ENCODE measurements at places on chromosomes 11 and 22.

DNA sequence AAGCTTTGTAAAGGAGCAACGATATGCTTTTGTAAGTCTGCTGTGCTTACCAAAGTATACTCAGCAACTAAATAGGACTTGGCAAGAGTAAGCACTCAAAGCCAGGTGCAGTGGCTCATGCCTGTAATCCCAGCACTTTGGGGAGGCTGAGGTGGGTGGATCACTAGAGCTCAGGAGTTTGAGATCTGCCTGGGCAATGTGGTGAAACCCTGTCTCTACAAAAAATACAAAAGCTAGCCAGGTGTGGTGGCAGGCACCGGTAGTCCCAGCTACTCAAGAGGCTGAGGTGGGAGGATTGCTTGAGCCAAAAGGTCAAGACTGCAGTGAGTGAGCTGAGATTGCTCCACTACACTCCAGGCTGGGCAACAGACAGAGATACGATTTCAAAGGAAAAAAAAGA is 67.5 kb downstream of the PAK1 start:
- DNase-seq: no peak

GRCh38 chr22:50505276-50505775 is 2.2 kb downstream of the LMF2 start:
- DNase-seq: no peak

DNA sequence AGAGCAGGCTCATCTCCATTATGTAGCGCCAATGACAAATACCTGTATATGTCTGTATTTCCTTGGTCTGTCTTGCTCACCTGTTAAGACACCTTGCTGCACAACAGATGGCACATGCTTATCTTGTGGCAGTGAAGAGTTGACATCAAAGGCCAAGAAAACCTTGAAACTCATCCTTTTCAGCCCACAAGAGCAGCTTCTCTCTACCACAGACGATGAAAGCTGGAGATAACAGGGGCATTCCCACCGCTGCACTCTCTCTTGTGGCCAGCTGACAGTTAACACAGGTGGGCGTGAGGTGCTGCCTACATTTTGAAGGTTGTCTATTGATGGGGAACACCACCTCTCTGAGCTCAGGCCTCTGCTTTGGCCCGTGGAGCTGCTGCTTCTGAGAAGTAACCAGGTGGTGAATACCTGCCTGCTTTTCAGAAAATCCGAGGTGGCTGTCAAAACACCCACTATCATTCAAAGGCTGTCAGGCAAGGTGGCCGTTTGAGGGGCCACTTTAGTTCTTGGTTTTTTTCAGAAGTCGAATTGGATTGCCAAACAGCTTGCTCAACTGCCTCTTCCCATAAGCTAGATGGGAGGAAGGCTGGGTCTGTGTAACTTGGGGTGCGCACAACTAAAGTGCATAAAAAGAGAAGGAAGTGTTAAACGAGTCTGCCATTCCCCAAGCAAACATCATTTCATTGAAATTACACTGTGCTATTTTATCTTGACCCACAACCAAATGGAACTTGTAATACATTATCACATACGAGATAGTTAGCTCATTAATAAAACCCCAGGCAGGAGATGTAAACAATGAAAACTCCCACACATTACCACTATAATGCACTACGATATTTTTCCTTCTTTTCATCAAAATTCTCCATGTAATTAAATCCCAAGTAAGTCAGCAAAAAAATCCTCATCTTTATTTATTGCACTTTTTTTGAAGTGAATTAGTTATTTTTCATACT is 87.1 kb upstream of the RAG2 start:
- no peak for DNase-seq

GRCh38 chr11:27552341-27552740 is 45.8 kb upstream of the LIN7C start:
- no peak for DNase-seq

DNA sequence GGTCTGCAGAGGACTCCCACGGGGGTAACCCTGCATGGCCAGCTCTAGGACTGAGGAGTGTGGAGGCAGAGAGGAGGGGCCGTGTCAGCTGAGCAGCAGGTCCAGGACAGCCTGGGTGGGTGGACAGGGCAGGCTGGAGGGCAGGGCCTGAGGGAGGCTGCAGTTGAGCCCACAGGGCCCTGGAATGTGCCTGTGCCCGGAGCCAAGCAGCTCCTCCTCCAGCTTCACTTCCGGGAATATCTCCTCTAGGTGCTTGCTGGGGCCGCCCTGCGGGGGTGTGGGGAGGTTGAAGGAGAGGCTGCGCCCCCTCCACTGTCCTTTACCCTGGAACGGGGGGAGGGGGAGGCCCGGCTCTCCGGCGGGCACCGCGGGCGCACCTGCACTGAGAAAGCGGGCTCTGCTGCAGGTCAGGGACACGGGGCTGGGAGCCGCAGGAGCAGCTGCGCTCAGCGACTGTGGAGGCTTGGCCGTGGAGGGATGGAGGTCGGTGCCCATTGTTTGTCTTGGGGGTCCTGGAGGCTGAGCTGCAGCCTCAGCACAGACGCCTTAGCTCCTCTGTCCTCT is 1293.2 kb downstream of the BRD1 start:
- no peak for DNase-seq

DNA sequence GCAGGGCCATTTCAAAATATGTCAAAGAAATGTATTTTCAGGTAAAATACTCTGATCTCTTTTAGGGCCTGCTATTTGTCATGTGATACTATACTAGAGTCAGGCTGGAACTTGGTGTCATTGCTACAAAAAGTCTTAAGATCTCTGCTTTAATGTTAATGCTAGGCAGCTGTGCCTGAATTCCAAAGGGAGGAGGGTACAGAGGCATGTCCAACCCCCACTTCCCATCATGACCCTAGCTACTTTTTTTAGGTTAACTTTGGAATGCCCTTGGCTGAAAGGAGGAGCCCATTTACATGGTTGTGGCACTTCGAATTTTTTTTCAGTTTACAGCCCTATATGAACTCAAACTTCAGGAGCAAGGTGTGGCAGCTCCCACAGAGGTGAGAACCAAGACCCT is 58.1 kb downstream of the OSBP2 start:
- no peak for DNase-seq

DNA sequence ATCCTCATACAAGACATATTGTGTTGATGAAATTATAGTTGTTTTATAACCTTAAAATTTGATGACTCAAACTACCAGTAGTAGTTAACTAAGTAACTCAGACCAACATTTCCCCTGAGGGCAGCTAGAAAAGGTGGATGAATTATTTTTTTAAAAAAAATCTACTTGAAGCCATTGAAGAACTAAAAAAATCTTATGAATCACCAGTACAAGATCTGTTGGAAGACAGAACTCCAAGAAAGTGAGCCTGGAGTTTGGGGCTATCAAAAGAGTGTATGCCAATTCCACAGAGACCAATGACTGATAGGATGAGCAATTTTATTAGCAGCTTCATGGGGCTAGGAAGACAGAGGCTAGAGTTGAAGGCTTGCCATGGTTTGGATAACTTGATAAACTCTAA is 72.4 kb downstream of the CYP2R1 start:
- no peak for DNase-seq

DNA sequence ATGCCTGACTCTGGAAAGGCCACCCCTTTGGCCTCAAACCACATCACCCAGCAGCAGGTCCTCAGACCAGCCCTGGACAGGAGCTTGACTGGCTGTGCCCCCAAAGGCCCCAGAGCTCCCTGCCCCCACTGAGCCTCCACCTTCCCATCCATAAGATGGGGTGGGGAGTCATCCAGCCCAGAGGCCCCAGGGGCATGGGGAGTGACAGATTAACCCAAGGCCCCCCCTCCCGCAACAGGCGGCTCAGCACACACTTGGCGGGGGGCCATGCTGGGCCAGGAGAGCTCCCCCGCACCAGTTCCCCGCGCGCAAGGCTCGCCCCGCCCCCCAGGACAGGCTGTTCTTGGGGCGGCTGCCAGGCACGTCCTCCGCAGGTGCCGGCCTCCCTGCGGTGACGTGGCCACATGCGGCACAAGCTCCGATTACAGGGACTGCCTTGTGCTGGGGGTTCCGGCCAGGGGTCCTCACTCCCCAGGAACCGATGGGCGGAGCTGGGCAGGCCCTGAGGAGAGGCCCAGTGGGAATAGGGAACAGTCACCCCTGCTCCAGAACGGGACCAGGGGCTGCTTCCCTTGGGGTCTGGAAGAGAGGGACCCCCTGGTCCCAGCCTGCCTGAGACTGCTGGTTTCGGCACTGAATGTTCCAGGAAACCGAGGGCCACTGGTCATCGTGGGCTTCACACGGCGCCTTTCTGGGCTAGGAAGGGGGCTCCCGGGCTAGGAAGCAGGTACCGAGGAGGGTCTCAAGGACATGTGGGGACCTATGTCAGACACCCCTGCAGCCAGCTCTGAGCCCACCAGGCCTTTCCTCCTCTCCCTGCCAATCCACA is 5.1 kb upstream of the CDKN1C start:
- DNase-seq: no peak

DNA sequence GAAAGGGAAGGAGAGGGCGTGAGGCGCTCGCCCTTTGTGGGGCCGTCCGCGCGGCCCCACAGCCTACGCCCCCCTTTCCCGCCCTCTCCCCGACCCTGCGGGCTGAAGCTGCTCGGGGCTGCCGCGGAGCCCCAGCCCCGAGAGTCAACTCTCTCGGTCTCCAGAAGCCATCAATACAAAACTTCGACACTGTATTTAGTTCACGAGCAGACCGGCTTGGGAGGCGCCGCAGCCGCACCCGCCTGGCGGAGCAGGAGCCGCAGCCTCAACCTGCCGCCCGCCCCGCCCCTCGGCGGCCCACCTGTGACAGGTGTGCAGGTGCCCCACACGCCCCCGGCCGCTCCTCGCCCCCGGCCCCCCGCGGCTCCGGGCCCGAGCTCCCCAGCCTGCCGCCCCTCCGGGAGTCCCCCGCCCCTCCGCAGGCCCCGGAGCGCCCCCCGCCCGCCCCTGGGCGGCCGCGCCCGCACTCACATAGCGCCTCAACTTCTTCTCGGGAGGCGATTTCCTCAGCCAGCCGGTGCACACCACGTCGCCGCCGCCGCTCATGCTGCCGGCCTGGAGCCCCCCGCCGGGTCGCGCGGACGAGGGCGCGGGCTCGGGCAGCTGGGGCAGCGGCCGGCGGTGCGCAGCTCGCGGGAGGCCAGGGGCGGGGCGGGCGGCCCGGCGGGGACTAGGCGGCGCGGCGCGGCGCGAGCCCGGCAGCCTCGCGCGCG is at the start of gene GAB2:
GAB2 (minus strand) TSS at position 646 of the 713 bp plus-strand sequence; CDS start at position 546, 100 bp downstream.
- DNase-seq: no peak

DNA sequence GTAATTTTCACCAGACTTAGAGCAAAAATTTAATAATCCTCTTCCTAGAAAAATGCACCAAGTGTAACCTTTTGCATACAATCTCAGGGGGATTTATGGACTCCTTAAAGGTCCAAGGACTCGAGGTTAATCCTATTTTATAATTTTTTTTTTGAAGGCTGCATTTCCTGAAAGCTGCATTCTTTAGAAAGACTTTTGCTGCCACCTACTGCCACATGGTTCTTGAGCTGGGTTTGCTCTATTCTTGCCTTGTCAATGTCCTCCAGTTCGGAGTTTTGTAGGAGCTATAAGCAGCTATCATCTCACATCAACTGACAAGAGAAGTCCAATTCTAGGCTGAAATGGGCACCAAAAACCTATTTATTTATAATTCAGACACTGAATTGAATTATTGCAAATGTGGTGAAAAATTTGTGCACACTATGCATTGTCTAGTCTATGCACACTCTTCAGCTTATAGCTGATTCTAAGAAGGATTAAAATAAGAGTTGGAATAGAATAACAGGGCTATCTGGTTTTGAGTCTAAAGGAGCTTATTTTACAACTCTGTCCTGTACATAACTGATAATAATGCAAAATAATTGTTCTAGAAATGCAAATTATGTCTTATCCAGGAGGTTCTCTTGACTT is 31.3 kb downstream of the TRAF6 start:
- DNase-seq: no peak

DNA sequence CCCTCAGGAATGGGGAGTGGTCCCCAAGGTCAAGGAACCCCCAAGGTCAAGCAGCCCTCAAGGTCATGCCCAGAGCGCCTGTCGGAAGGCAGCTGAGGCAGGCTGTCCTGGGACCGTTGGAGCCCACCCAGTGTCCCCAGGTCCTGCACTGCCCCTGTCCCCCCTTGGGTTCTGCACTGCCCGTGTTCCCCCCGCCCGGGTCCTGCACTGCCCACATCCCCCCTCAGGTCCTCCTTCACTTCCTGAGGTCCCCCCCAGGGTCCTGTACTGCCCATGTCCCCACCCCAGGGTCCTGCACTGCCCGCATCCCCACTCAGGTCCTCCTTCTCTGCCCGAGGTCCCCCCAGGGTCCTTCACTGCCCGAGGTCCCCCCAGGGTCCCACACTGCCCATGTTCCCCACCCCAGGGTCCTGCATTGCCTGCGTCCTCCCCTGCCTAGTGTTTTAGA is 1073.0 kb downstream of the BRD1 start:
- DNase-seq: no peak

DNA sequence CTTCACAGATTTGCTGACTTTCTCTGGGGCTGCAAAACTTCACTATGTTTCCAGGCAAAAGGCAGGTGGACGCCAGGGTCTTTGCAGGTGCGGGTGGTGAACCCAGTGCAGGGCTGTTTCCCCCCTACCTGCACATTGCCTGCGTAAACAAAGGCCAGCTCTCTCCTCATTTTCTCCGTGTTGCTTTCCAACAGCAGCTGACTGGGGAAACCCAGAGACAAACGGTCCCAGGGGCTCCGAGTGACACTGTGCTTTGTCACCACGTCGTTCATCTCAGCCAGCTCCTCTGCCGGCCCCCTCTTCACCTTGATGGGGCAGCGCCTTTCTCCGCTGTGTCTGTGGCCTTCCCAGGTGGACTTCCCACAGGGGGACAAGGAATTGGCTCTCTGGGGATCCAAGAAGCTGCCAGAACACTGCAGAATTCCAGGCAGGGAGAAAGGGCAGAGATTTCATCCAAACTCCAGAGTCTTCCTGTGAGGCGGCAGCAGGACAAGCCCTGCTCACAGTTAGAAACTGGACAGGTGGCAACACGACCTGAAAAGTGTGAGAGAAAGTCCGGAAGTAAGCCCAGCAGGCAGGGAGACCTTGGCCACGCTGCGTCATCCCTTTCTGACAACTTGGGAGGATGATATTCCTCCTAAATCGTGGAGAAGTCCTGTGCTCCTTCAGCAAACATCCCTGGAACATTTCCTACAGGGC is 1493.7 kb downstream of the TBC1D22A start:
- no peak for DNase-seq

DNA sequence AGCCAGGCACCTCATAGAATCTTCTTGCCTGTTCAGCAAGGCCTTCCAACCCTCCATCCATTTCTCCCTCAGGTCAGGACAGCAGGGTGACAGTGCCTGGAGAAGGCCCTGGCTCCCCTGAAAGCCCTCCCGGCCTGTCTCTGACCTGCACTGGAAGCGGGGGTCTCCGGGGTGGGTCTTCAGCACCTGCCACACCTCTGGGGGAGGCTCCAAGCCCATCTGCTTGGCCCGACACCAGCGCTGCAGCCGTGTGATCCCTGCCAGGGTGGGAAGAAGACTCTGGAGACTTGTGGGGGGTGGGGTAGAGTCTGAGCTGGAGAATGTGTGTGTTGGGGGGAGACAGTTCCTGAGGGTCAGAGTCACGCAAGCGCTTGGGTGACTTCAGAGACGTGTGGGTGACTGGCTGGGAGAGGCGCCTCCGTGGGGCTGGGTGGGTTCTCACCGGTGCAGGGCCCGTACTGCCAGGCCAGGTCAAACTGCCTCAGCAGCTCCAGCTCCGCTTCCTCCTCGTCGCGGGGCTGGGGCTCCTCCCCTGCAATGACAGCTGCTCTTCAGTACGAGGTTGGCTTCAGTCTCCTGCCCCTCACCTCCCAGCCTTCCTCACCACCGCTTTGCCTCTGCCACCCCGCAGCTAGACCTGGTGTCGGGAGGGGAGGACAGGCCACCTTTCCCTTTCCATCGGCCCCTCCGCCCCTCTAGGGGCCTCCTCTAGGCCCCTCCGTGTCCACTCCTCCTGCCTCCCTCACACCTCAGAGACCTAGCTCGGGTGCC is 615 bp downstream of the POLD4 start:
- DNase-seq: no peak
